IPS DF 19.7 (cell line): ENCODE measurements at places on chromosomes 2 and 18.

DNA sequence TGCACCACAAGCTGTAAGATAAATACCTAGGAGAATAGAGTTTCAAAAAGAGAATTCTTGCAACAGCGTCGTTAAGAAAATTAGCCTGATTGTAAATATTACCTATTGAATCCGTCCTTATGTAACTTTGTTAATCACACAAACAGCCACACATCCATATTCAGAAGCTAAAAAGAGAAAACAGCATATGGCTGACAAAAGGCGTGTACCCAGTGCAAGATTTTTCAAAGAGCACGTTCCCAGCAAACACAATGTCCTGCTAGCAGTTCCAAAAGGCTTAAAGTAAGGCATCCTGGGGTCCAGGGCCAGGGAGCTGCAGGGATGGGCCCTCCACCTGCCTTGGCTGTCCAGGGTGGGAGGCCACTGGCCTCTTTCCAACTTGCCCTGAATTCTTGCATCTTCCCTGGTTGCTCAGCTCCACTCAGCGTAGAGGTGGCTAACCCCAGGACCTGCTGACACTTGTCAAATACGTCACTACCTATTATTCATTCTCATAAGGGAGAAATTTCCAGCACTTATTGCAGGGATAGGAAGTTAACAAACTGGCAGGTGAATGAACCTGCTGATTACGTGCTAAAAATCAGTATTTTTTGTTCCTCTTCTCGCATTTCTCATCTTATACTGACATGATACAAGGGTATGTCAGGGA, 102.1 kb upstream of the NEDD4L start:
- no peak for DNase-seq

DNA sequence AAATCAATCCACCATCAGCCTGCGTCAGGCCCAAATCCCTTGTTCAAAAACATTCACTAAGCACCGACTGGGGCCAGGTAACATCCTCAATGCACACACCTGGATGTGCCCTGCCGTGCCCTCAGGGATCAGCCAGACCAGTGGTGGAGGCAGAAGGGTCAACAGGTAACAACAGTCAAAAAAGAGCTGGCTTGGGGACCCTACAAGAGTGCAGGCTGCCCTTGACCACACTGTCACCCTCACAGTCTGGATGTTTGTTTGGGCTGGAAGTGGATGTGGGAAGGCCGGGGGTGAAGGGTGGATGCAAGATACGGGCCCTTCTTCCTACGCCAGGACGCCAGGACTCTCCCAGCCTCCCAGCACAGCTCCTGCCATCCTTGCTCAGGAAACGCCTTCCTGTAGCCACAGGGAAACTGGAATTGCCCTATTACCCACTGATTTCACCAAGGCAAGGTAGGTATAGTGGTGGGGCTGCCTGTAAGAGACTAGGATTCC, 2.7 kb downstream of the BIN1 start:
- DNase-seq: no peak

GRCh38 chr2:113376253-113376912, 61.1 kb upstream of the ZNG1B start:
- DNase-seq: no peak

- DNase-seq: no peak
These were observed 27.9 kb downstream of the REV1 start for GRCh38 chr2:99461828-99462483.

GRCh38 chr18:21389283-21389682, 147.3 kb downstream of the GREB1L start:
- DNase-seq: no peak

GRCh38 chr2:128317181-128317898, 1.3 kb downstream of the HS6ST1 start:
- no peak for DNase-seq

DNA sequence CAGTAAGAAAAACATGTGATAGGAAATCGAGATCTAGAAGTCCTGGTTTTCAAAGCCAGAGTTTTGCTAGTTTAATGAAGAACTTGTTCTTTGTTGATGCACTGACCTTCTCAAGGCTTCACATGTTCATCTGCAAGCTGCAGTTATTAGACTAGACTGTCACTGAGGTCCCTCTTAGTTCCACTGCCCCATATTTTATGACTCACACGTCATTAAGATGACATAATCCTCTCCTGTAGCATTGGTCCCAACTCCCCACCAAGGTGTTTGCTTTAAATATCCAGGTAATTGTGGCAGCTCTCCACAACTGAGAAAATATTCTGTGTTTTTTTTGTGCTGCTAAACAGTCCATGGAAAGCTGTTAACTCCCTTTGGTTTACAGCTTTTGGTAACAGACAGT, 149.7 kb downstream of the MREG start:
- no peak for DNase-seq

- DNase-seq: no peak
These were observed 232.4 kb downstream of the MEIS1 start for GRCh38 chr2:66667301-66667700.

GRCh38 chr18:5982332-5982731, 87.0 kb upstream of the TMEM200C start:
- no peak for DNase-seq

DNA sequence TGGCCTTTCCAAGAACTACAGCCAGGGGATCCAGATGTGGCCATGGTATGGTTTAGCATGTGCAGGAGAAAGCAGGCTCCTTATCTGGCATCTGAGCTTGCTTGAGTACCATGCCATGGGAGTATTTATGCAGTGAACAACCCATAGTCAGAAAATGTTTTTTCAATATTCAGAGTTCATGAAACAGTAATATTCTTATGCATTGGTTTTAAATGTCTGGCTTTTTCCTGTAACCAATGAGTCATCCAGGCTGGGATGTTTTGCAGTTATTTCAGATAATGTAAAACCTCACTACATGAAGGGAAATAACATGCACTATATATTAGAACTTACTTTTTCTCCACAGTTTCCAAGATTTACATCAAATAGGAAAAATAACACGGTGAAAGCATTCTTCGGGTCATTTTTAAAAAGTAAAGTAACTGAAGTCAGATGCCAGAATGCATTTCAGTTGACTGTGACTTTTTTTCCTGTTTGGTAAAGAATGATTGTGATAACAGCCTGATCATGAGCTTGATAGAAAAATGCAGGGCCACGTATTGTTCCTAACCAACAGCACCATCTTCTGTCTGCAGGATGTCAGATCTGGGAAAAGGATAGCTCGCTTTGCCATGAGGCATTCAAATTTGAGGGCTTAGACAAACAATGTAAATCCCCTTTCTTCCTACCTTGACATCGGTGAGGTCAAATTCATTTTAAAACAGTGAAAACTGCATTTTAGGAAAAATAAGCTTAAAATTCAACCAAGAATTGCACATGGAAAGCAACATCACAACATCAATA, 152.8 kb downstream of the DSC3 start:
- peak; percentile 17 for DNase-seq

DNA sequence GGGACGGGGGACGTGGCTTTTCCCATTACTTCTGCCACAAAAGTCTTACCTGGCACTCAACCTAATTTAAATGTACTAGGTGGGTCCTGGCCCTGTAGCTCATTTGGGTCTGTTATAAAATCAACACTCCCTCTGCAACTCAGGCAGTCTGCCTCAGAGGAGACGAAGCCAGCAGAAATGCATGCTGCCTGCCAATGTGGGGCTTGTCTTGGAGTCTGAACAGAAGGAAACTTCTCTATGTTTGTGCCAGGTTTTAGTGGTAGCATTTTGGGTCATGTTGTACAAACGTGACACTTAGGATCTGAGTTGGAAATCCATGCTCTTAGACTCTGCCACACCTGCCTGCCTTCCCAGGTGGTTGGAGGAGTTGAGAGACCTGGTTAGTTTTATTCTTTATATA, 292.5 kb upstream of the FAM98A start:
- no peak for DNase-seq

- no peak for DNase-seq
These were observed 368 bp downstream of the TMEFF2 start for GRCh38 chr2:192194265-192194865.

GRCh38 chr2:177812713-177813396, 259.7 kb downstream of the PDE11A start:
- DNase-seq: no peak

- no peak for DNase-seq
These were observed 4.0 kb upstream of the FAM124B start for GRCh38 chr2:224405841-224406370.

GRCh38 chr2:177244244-177244771, 20.2 kb downstream of the NFE2L2 start:
- no peak for DNase-seq

- DNase-seq: no peak
These were observed 1.7 kb upstream of the LCLAT1 start for GRCh38 chr2:30445266-30445821.

GRCh38 chr2:206867006-206867405, 72.3 kb upstream of the CPO start:
- no peak for DNase-seq

GRCh38 chr2:65026154-65026553, 30.1 kb upstream of the CEP68 start:
- no peak for DNase-seq

- DNase-seq: no peak
These were observed 272.1 kb upstream of the EPAS1 start for GRCh38 chr2:46025081-46025480.

- DNase-seq: no peak
These were observed 575 bp downstream of the TMEM150A start for GRCh38 chr2:85601771-85602475.

- DNase-seq: peak; percentile 60
These were observed 164.6 kb downstream of the GULP1 start for GRCh38 chr2:188456114-188456909.

DNA sequence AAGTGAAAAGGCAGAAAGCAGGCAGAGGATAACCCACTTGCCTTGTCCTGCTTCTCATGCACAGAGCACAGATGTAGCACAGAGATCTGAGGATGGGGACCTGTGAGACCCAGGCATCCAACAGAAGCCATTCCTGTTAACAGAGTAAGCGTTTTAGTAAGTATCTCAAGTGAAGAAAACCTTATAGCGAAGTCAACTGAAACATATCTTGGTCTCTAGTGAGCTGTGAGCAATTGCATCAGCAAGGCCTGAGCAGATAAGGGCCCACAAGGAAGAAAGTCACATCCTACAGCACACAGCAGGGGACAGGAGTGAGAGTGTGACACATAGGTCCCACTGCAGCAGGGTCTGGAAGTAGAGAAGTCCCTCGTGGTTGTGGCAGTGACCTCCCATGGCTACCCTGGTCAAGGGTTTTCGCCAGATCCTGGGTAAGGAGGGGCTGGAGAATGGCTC, 248.7 kb upstream of the TNP1 start:
- DNase-seq: no peak

DNA sequence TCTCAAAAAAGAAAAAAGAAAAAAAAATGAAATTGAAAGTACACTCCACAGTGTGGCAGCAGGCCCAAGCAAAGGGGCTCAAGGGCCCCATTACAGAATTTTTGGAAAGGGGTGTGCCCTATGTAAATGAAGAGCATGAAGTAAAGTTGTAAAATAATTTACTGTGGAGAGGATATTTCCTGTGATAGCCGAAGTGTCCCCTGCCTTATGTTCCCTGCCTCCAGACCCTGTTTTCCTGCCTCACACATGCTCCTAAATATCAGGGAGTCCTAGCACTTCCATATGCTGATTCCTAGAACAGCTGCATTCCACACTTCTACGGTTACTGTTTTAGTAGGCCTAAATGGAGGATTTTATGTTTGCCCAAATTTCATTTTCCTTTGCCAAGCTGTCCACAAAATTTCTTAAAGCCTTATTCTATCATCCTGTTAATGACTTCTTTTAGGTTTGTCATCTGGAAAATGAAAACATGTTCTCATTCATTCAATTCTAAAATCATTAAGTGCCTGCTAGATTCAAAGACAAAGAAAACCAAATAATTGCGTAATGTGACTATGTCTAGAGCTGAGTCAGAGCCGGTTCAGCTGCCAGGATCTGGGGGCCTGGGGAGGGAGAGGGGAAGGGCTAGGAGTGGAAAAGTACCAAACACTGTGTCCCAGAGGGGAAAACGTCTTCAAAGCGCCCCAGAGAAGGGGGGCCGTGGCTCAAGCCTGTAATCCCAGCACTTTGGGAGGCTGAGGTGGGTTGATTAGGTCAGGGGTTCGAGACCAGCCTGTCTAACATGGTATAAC, 25.9 kb upstream of the IMPA2 start:
- no peak for DNase-seq

DNA sequence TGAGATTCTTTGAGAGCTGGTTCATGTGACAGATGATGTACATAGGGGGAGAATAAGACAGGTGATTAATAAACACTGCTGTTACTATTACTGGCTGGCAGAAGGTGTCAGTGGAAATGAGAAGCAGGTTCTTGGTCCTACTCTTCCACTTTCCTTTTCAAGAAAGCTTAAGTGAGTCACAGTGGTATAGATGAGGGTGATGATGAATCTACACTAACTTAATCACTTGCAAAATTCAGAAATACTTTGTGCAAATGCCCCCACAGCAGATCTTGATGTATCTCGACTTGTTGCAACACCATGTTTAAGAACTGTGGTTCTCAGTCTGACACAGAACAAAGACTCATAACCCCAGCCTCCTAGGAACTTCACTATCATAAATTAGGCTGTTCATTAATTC, 35.9 kb upstream of the MGAT5 start:
- no peak for DNase-seq

DNA sequence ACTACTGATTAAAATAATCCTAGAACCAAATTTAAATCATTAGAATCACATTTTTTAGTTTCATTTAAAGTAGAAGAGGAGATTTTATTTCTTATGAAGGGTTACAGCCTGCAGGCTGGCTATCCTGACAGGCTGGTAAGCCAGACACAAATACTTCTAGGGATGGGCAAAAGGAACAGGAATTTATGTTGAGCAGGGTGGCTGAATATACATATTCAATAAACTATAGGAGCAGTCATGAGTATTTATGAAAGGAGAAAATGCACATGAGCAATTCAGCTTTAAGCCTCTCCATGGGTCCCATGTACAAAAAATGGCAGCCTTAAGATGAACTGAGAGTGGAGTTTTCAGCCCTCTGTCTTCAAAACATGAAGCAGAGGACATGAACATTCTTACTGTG, 182.4 kb downstream of the CTNNA2 start:
- no peak for DNase-seq

- DNase-seq: no peak
These were observed 78.8 kb upstream of the ITGB6 start for GRCh38 chr2:160278879-160279177.

DNA sequence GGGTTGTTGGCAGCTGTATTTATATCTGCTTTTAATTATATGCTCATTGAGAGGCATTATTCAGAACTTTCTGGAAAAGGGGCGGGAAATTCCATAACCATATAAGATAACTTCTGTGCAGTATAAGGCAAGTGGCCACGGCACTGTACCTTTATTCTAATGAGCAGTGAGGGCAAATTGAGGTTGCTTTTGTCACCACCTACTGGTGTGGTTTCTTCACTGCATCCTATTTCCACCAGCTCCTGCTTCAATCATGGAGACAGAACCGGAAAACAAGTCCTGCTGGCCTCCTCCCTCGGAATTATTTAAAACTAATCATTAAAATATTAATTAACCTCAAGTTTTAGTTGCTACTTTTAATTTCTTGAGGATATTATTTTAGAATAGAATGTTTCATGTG, 759.4 kb downstream of the CBLN2 start:
- no peak for DNase-seq

DNA sequence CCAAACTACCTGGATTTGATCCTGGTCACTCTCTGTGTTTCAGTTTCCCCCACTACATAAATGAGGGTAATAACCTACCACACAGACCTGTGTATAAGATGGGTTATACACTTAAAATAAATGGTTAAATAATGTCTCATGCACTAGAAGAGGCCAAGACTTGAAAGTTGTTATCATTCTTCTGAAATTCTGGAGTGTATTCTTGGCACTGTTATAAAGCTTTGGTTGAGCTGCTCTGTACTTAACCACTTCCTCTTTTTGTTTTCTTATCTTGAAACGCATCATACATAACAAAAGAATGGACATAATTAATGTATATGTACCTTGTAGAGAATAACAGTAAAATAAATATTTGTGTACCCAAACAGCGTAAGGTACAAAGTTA, 281.0 kb downstream of the AFF3 start:
- no peak for DNase-seq
